ENCODE measurements at places on chromosomes 5 and 9.

- DNase-seq: no peak
These were observed 9.6 kb upstream of the ADRB2 start for GRCh38 chr5:148816782-148817181.

DNA sequence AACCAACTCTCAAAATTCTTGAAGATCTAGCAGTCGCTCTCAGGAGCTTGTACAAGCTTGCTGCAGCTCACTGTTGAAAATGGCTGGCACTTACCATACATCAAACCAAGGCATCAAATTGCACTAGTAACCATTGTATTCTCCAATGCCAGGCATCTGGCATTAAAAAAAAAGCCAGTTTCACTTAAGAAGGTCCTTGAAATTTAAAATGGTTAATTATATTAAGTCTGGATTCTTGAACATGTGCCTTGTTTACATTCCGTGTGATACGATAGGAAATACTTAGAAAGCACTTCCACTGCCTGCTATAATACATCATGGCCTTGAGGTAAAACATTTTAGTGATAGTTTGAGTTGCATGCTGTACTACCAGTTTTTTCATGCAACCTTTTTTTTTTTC is 300.7 kb downstream of the KDM4C start:
- no peak for DNase-seq

- no peak for DNase-seq
These were observed 13.0 kb downstream of the MED10 start for GRCh38 chr5:6365142-6365976.

DNA sequence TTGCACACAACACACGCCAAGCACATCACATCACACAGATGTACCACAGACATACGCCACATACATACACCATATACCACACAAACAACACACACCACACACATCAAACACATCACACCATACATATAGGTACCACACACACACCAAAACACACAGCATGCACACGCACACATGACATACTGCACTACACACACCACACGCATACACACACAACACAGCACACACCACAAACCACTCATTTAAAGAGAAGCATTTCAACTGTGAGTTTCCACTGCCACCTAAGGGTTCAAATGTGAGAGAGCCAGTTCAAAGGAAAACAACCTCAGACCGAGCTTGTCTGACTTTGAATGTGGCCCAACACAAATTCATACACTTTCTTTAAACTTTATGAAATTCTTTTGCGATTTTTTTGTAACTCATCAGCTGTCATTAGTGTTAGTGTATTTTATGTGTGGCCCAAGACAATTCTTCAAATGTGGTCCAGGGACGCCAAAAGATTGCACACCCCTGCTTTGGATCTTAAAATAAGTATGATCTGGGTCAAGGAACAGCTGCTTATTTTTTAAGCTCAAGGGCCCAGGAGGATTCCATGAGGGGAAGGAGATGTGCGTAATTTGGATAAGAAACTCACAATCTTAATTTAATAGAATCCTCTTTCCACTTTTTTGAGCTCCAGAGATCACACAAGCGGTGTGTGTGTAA is 494.6 kb downstream of the GADD45G start:
- DNase-seq: no peak

GRCh38 chr9:116713271-116713670 is 26.2 kb downstream of the TRIM32 start:
- DNase-seq: no peak
